ENCODE measurements at places on chromosomes 4 and X.

DNA sequence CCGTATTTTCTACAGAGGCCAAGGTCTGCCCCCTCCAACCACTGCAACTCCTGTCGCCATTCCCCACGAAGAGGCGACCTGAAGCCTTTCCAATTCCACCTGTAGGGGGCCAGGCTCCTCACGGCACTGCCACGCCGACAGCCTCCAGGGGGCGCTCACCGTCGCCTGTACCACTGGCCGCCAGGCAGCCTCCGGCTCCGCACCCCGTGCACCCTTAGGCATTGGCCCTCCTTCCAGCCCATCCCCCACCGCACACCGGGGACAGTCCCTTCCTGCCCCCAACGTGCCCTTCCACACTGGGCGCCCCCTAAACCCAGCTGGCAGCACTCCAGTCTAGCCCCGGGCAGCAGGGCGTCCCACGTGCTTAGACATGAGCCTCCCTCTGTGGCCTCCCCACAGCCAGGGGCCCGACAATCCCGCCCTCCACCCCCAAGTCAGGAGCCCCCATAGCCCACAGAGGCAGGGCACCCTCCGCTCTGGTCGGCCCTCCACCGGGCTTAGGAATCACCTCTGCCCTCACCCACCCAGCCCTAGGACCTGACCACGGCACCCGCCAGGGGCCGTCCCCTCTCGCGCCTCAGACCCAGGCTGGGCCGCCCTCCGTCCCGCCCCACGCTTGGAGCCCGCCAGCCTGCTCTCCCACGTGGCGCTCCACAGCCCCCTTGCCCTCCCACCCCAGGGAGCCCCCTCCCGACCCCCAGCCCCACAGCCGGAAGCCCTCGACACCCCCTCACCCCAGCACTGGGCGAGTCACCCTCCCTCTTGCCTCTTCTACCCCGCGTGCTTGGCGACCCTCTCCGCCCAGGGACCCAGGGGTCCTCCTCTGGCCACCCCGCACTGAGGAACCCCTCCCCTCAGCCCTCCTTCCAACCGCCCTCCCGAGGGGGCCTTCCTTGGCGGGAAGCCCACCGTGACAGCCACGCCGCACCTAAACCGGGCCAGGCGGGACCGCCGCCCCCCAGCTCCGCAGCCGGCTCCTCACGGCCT, 711 bp downstream of the PNMA6E start:
- peak; percentile 79 for DNase-seq

- no peak for DNase-seq
These were observed 186.9 kb upstream of the SPOCK3 start for GRCh38 chr4:167421201-167421600.

DNA sequence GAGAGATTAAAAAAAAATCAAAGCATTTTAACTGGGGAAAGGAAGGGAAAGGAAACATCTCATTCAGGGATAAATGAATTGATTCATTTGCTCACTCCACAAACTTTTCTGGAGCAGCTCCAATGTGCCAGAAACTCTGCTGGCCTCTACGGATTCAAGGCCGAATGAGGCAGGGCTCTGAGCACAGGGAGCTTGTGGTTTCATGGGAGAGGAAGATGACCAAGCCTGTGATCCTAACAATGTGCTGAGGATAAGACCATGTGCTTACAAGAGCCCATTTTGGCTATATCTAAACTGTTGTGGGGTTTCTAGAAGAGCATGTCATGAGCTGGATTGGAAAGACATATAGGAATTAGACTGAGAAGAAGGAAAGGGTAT, 137.5 kb downstream of the ZNF674 start:
- no peak for DNase-seq

- no peak for DNase-seq
These were observed 216.1 kb upstream of the PSAPL1 start for GRCh38 chr4:7650606-7651385.

DNA sequence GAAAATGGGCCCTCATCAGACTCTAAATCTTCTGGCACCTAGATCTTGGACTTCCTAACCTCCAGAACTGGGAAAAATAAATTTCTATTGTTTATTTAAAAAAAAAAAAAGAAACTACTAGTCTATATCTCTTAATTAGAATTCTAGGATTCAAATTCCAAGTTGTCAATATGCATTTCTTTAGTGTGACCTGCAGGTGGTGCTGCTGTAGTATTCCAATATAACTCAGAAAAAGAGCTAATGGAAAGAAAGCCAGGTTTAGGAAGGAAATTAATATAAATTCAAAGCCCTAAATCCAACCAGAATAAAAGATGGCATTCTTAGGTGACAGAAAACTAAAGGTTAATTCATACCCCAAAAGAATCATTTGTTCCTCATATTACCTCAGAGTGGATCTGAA, 80.0 kb upstream of the NALF2 start:
- no peak for DNase-seq

DNA sequence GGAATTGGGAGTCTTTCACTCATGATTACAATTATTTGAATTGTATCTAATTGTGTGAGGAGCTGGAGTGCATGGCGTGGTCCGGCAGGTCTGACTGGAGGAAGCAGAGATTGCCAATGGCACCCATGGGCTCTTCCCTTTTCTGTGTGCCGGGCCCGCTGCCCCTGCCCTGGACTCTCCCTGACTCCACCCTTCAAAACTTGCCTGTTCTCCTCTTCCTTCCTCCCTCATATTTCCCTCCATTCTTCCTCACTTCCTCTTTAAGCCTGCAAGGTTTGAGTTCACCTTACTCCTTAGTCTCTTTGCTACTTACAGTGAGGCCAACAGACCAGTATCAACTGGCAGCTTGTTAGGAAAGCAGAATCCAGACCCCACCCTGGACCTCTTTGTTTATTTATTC, 6.5 kb upstream of the STBD1 start:
- DNase-seq = no peak

DNA sequence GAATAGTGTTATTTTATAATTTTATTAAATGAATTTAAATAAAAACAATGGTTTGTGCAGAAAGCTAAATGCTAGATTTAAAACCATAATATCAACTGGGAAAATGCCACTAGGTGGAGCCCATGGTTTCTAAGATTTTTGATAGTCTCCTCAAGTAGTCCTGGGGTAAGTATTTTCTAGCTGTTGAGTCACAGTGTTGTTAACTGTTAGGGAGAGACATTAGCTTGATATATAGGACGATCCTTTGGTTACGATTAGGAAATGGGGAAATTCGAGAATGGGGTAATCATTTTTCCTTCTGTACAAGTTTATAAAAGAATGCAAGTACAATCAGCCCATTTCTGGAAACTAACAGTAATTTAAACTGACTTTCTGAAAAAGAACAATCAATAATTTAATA, 378.4 kb downstream of the ANKRD50 start:
- DNase-seq = no peak

DNA sequence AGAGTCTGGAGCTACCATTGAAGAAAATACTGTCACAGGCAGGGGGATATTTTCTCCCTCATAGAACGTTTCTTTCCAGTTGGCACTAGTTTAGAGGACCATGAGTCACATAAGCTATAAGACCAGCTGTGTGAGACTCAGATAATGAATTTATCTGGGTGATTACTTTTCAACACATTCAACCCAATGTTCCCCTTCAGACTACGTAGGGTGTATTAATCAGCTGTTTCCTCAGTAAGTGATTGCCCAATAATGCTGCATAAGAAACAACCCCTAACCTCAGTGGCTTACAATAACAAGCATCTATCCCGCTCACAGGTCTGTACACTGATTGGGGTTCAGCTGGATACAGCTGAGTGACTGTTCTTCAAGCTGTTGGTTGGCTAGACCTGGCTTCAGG, 38.1 kb downstream of the CBLL2 start:
- no peak for DNase-seq

- no peak for DNase-seq
These were observed 265.4 kb downstream of the RAPGEF2 start for GRCh38 chr4:159368320-159368719.

- DNase-seq = no peak
These were observed 148.0 kb upstream of the STX18 start for GRCh38 chr4:4689694-4690440.

DNA sequence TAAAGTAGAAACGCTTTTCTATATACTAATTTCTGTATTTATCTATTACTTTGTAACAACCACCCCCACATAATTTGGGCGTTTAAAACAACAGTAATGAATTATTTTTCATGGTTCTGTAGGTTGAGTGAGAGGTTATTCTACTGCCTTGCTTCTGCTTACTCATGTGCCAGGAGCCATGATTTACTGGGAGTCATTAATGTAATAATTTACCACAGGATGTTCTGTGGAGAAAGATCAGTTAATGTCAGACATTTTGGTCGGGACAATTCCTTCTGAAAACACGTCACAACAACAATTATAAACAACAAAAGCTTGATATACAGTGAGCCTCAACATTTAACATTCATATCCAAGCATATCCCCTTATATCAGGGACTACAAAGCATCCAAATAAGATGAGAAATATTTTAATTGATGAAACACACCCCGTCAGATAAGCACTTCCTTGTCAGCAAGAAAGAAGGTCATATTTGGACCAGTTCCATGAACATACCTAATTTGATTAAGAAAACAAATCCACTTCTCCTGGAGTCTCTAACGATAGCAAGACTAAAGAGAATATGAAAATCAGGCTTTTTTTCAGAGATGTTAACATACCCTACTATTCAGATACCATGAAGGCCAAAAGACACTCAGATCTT, 238.5 kb downstream of the PRDM5 start:
- DNase-seq = no peak

DNA sequence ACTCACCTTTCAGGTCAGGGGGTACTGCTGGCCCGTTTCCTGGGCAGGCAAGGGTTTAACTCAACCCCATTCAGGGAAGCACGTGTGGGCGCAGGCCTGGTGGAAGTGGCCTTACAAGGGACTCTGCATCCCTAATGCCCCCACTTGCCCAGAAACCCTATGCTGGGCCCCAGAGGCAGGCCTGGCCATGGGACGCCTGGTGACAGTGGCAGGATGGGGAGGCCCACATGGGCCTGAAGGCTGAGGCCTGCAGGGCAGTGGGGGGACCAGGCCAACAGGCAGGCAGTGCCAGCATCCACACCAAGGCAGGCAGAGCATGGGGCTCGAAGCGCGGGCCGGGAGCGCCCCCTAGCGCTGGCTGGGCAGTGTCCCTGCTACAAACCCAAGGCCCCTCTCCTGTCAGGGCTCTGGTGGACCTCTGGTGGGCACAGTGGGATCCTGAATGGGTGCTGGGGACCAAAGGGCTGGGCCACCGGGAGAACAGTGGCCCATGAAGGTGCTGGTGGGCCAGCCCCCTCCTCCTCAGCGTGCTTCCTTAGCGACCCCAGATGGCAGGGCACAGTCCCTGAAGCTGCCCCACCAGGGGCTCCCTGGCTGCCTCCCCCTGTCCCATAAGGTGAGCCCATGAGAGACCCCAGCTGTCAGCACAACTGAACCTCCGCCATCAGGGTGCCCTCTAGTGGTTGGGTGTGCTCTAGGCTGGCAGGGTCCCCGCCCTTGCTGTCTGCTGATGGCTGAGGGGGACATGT, 16.8 kb downstream of the FGFR3 start:
- peak; percentile 50 for DNase-seq

DNA sequence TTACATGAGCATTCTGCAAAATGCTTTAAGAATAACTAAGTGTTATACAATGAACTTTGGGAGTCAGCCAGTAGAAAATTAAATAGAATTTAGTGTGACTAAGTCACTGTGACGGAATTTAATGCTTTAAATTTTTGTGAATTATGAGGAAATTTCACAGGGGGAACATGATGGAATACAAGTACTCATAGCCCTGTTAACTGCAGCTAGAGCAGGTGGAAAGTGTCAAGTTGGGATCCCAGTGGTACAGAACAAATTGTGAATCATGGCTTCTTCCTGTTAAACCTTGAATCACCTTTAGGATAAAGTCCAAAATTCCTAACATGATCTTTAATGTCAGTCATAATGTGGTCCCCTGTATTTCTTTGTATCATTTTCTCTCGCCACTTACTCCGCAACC, 212.2 kb upstream of the CENPE start:
- no peak for DNase-seq

- no peak for DNase-seq
These were observed 944 bp downstream of the SNX25 start for GRCh38 chr4:185210102-185210981.

GRCh38 chrX:64206556-64207162, 1.2 kb upstream of the AMER1 start:
- DNase-seq = no peak

GRCh38 chr4:184748251-184748652, 14.4 kb upstream of the CENPU start:
- DNase-seq = no peak

- no peak for DNase-seq
These were observed 13.0 kb downstream of the CORIN start for GRCh38 chr4:47824840-47825239.
